Foreskin melanocyte (primary cell): ENCODE measurements at places on chromosomes 1 and 21.

GRCh38 chr1:94055459-94056122, 65.4 kb downstream of the ABCA4 start:
- DNase-seq: no peak

DNA sequence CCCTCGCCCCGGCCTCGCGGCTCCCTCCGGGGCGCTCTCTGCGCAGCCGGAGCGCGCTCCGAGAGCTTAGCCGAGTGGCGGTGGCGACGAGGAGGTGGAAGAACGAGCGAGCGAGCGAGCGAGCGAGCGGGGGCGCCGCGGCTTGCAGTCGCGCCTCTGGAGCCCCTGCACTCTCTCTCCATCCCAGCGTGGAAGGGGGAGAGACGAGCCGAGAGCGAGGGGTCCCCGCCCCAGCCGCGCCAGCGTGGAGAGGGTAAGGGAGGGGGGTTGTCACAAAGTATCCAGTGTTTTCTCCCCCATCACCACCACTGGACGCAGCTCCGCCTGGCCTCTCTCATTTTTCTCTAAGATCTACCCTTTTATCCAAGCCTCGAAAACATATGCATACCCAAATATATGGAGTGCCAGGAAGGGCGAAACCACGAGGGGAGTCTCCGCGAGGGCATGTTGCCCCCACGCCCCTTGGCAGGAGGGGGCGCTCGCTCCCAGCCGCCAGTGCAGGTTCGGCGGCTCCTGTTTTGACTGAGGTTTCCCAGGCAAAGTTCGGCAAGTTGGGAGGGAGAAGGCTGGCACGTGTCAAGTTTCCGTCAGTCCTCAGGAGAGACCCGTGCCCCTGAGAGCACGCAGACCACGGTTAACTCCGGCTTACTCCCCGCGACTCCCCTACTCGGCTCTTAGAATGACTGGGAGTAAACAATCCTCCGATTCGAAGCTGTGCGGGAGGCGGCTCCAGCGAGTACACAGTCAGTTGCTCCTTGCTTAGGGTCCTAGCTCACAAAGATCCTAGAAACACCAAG, 569 bp upstream of the DAB1 start:
- no peak for DNase-seq

DNA sequence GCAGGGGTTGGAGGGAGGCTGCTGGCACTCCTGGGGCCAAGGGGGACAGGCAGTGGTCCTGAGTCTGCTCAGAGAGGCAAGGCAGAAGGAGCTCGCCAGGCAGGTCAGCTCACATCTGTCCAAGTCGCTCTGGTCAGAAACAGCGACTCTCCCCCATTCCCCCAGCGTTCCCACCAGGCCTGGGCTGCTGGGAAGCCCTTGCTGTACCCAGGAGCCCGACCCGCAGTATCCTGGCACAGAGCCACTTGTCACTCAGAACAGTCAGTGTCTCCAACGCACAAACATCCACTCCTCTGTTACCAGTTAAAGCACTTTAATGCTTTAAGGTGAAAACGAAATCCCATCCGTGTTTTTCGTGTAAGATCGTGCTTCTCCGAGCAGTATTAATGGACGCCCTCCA, 16.6 kb upstream of the CCDC27 start:
- no peak for DNase-seq

- DNase-seq: no peak
Measured at GRCh38 chr1:42017259-42017658, 98.5 kb upstream of the HIVEP3 start.

GRCh38 chr1:16243936-16244649, 7.1 kb upstream of the CPLANE2 start:
- peak; percentile 62 for DNase-seq

- DNase-seq: no peak
Measured at GRCh38 chr1:184867866-184868689, 106.2 kb downstream of the NIBAN1 start.

GRCh38 chr1:83075107-83075506, 923.8 kb downstream of the TTLL7 start:
- no peak for DNase-seq

- DNase-seq: no peak
Measured at GRCh38 chr1:248686815-248687214, 15.8 kb downstream of the OR14I1 start.

DNA sequence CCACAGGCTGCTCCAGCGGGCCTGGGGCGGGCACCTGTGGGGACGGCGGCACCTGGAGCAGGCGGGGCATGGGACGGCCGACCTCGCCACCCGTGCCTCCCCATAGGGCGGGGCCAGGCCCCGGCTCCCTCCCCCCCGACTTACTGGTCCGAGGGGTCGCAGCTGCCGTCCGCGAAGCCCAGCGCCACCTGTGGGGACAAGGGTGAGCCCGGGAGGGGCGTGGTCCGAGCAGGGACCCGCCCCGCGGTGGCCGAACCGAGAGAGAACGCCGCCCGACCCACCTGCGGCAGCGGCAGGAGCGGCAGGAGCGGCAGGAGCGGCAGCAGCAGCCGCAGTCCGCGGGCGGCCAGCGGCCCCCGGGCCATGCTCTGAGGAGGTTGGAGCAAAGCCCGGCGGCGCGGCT, at the start of gene TMEM52:
Gene TMEM52, minus strand, starts transcription at position 379 of the 403 bp plus-strand sequence. Its CDS starts 14 bp downstream, at position 365.
- no peak for DNase-seq

GRCh38 chr1:227567256-227567655, 3.9 kb downstream of the ZNF678 start:
- no peak for DNase-seq

- no peak for DNase-seq
Measured at GRCh38 chr1:57361516-57361915, 62.3 kb downstream of the DAB1 start.

DNA sequence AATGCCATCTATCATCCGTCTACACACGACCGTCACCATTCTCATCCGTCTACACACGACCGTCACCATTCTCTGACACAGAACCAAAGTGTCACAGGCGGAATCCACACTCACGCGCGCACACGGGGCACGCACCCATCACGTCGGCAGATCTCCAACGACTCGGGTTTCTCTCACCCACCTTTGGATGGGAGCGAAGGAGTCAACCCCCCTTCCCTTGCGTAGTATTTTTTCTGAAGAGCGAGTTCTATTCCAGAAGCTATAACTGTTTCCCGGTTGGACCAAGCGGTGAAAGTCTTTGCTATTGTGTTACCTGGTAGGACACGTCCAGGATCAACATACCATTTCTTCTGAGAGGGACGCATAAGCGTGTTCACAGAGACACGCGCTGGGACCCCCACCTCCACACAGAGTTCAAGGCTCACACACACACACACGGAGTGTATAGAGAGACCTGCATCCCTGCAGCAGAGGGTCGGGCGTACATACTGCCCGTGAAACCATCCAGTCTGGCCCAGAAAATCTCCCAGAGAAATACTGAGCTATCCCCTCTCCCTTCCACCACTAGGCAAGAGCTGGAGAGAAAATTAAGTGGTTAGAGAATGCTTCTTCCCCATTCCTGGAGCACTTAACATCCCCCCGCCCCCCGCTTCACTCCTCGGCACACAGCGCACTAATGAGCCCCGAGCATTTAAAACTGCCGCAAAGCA, 741 bp downstream of the DUSP10 start:
- no peak for DNase-seq

- DNase-seq: no peak
Measured at GRCh38 chr1:15788624-15789301, 18.7 kb downstream of the UQCRHL start.

- no peak for DNase-seq
Measured at GRCh38 chr1:12088607-12089006, 25.5 kb downstream of the TNFRSF8 start.

GRCh38 chr1:110465038-110465813, 14.3 kb downstream of the PROK1 start:
- no peak for DNase-seq

GRCh38 chr1:106964495-106964894, 92.0 kb upstream of the PRMT6 start:
- no peak for DNase-seq

DNA sequence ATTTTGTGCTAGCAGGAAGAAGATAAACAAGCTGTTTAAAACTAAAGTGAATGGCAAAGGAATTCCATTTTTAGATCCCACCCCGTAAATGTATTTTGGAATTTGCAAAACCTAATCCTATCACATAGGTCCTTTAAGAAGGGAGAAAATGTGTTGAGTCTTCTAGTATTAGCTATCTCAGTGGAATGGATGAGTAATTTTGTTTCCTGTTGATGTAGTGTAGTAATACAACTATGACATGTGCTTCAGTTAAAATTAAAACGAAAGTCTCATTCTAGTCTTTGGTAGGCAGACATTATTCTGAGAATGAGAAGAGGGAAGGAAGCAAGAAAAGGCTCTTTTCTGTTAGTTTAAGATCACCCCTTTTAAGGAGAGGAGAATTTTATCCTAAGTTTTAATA, 265.9 kb upstream of the C1orf105 start:
- peak; percentile 42 for DNase-seq

GRCh38 chr1:207822602-207823451, 71.0 kb downstream of the CD46 start:
- DNase-seq: no peak

DNA sequence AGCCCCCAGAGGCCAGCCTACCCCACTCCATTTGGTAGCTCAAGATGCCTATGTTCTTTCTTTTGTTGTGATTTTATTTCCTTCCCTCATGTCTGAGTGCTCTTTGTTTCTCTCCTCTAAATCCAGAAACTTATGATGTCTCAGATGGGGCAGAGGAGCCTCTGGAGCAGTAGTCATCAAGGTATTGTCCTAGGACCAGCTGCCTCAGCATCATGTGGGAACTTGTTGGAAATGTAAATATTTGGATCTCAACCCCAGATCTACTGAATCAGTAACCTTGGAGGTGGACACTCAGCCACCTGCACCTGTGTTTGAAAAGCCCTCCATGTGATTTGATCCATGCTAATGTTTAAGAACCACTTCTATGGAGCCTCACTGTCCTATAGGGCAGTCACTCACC, 593.1 kb upstream of the PLXNA2 start:
- DNase-seq: no peak

DNA sequence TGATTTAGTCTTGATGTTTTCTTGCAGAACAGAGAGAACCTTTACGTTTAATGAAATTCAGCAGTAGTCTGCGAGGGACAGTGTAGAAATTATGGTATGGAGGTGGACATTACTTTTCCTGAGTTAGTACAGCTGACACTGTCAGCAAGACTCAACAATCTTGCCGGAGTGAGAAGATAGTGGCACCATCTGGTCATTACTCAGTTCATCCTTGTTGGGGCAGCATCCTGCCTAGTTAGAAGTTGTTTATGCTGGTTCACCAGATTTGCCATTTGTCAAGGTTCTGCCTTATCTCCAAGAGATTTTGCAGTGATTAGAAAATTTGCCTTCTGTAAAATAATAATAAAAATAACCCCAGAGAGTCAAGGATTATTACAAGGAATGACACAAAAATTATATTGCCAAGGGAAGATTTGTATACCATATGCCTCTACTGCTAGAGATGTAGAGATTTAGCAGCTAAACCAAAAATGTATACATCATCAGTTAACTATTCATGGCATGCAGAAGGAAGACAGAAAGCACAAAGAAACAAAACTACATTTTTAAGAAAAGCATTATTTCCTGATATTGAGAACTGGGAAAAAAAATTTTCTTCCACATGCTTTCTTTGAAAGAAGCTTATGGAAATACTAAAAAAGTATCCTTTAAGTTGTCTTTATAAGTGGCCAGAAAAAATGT, 1967.4 kb downstream of the NCAM2 start:
- no peak for DNase-seq

DNA sequence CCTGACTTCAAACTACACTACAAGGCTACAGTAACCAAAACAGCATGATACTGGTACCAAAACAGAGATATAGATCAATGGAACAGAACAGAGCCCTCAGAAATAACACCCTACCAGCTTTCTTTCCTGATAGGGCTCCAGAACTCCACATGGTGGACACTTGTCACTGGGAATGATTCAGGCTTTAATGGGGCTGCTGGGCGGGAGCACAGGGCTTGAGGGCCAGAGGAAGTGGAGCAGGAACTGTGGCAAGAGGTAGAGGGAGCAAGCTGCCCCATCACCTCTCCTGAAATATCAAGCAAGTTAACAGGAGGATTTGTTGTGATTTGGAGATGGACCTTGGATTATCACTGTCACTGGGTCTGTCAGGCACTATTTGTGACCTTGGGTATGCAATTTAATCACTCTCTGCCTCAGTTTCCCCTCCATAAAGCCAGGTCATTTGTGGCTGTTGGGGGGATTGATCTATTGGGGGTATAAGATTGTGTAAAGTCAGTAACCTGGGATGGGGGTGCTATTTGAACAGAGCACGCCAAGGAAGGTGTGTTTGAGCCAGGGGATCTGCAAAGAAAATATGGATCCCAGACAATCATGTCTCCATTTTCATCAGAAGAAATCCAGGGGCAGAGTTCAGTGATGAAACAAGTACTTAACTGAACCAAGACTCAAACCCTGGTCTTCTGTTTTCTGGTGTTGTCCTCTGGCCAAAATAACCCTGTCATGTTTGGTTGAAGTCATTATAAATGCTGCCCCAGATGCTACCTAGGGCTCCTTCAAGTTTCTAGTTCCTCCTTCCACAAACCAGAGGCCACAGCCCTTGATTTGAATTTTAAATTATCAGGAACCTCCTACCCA, 25.2 kb downstream of the ETS2 start:
- no peak for DNase-seq

- DNase-seq: no peak
Measured at GRCh38 chr21:34596561-34597271, 18.2 kb downstream of the RCAN1 start.

DNA sequence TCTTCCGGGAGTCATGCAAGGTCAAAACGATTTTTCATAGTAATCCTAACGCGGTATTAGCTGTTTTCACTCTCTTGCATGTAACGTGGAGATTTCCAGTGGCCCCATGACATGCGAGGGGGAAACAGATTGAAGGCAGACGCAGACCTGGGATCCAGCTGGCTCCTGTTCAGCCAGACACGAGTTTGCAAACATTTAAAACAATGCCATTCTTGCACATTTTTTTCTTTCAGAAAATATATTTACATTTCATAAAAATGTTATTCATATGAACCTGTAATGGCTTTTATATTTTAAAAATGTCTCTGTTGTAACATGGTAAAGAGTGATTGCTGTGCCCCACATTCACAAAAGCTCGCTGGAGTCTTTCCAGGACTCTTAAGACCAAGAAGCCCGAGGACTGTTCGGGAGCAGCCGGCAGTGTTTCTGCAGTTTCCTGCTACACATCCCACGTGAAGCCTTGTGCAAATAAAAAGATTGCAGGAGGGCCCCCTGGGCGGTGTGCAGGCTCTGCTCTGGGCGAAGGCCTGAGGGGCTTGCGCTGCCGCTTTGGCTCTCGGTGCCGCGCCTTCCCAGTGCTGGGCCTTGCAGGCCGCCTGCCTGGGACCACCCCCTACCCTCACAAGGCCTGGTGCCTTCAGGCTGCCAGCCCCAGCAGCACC, 184.9 kb downstream of the DYRK1A start:
- DNase-seq: no peak

GRCh38 chr1:60547821-60548220, 474.3 kb upstream of the C1orf87 start:
- DNase-seq: no peak
